Caki2 (cell line): ENCODE measurements at places on chromosomes 3 and 15. TPM values are rescaled to one million over a fixed set of nuclear protein-coding genes. Genes with fewer than 3 reads are reported as not detected.

The PSTPIP1 gene
- total RNA-seq = not detected in 2 replicates

The LRRIQ4 gene
- total RNA-seq = not detected in 2 replicates

The PLSCR2 gene
- total RNA-seq = not detected in 2 replicates

The SEMA7A gene
- total RNA-seq = 0.96 and 3.8 TPM in 2 replicates

The USP4 gene
- total RNA-seq = 22.6 and 32.2 TPM in 2 replicates

The CNTN6 gene
- 0.12 and 0.34 TPM in 2 replicates for total RNA-seq

The CCR1 gene
- not detected in 2 replicates for total RNA-seq

The LRRK1 gene
- 9.2 and 9.8 TPM in 2 replicates for total RNA-seq

The ZDHHC23 gene
- total RNA-seq = 0.87 and 2.9 TPM in 2 replicates

The PCOLCE2 gene
- total RNA-seq = 70.4 and 88.2 TPM in 2 replicates

The ECE2 gene
- not detected in 2 replicates for total RNA-seq

The AMT gene
- total RNA-seq = not detected in 2 replicates

The PIERCE2 gene
- 8.6 and 20.4 TPM in 2 replicates for total RNA-seq

The ALDH1A3 gene
- total RNA-seq = 130 and 141 TPM in 2 replicates

The HTR3E gene
- total RNA-seq = not detected in 2 replicates

The FOXL2NB gene
- total RNA-seq = 0.78 and 1.4 TPM in 2 replicates

The SEMA5B gene
- 0.07 and 0.67 TPM in 2 replicates for total RNA-seq

The CACNA1D gene
- total RNA-seq = 0.24 TPM in 1 of 2 replicates, not detected in the other

The ATP8B4 gene
- not detected in 2 replicates for total RNA-seq

The IL20RB gene
- 1.0 and 2.8 TPM in 2 replicates for total RNA-seq

The CEP70 gene
- 22.3 and 30.5 TPM in 2 replicates for total RNA-seq

The GABRB3 gene
- total RNA-seq = 1.3 and 5.3 TPM in 2 replicates

The PLSCR4 gene
- 5.6 and 7.1 TPM in 2 replicates for total RNA-seq

The IGSF11 gene
- total RNA-seq = 0.71 and 0.87 TPM in 2 replicates

The TMEM207 gene
- not detected in 2 replicates for total RNA-seq

The EIF2B5 gene
- total RNA-seq = 43.1 and 50.5 TPM in 2 replicates

The CHRNA5 gene
- 9.0 and 44.5 TPM in 2 replicates for total RNA-seq

The B3GNT5 gene
- 7.9 and 8.0 TPM in 2 replicates for total RNA-seq

The TPRG1 gene
- total RNA-seq = 0.20 and 0.81 TPM in 2 replicates

The MYLK gene
- 28.8 and 34.2 TPM in 2 replicates for total RNA-seq

The PDCD10 gene
- total RNA-seq = 86.4 and 87.7 TPM in 2 replicates

The RTP1 gene
- total RNA-seq = not detected in 2 replicates
